Stimulated activated CD4-positive, alpha-beta T cell treated with anti-CD3 and anti-CD28 coated beads, Interleukin-1b, Interleukin-23, amount 100 ng/mL, for 1 hour (primary cell): ENCODE measurements at places on chromosomes 2 and 18.

DNA sequence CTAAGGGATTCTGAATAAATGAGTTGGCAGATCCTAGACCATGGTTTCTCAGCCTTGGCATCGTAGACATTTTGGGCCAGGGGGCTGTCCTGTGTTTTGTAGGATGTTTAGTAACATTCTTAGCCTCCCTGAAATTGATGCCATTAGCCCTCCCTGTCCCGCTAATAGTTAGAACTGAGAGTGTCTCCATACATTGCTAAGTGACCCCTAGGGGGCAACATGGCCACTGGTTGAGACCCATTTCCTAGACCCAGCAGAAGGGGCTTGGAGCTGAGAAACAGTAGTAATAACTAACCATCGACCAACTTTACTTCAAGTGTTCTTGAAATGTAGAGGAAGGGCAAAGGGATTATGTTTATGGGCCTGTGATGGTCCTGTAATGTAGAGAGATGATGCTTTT, 40.8 kb downstream of the KCMF1 start:
- no peak for DNase-seq

GRCh38 chr2:226086190-226086589, 686.7 kb downstream of the NYAP2 start:
- no peak for DNase-seq

- no peak for DNase-seq
Measured at GRCh38 chr2:73084971-73085370, 13.5 kb upstream of the SFXN5 start.

DNA sequence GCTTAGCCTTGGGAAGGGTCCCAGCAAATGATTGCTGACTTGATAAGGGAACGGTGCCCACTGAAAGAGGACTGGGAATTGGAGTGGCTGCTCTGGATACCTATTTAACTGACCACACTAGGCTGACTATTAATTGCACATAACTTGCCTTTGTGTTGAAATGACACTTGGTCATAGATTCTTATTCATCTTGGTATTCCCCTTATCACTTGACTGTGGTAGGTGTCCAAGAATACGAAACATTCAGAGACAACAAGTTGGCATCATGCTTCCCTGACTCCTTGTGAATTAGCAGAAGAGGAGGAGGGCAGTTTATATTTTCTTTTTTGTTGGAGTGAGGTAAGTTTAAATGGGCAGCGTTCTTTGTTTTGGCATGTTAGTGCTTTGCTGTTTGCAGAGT, 13.4 kb downstream of the FMNL2 start:
- DNase-seq = no peak

- no peak for DNase-seq
Measured at GRCh38 chr2:16655445-16655837, 10.2 kb downstream of the CYRIA start.

DNA sequence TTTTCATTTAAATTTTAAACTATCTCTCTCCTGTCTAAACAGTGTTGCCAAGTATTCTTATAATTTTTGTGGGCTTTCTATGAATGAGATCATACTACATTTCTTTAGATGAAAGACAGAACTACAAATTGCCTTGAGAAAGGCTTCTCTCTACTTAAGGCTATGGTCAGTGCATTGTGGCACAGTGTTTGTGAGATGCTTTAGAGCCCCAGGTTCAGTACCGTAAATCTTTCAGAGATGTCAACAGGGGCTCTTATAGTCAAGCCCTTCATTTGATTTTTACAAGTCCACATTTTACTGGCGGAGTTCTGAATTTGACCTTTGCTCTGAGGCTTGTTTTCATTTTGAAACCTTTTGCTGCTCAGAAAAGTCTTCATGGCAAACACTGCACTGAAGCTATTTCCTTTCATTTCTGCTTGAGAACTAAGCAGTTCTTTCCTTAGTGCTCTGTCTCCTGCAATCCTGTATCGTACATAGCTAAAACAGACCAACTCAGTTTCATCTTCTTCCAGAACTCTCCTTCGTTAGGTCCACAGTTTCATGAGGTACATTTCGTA, 175.2 kb downstream of the NYAP2 start:
- DNase-seq = no peak

DNA sequence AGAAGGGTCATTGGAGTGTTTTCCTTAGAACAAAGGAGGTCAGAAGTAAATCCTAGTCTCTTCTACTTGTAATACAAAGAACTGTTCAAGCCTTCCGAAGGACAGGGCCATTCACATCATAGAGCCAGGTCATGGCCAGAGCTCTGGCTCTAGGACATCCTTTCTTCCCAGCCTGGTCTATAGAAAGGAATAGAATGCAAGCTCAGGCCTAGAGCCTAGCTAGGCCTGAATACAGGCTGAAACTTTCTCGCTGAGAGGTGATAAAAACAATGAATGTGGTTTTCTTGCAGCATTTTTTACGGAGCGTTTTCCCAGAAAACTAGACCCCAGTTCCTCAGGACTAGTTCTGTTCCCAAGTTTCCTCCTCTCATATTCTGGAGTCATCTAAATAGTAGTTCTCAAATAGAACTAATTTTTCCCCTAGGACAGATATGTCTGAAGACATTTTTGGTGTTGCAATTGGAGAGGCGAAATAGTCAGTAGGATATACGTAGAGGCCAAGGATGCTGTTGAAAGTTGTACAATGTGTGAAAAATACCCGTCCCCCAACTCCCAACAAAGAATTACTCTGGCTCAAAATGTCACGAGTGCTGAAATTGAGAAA, 6.8 kb downstream of the UGT1A6 start:
- DNase-seq = no peak

DNA sequence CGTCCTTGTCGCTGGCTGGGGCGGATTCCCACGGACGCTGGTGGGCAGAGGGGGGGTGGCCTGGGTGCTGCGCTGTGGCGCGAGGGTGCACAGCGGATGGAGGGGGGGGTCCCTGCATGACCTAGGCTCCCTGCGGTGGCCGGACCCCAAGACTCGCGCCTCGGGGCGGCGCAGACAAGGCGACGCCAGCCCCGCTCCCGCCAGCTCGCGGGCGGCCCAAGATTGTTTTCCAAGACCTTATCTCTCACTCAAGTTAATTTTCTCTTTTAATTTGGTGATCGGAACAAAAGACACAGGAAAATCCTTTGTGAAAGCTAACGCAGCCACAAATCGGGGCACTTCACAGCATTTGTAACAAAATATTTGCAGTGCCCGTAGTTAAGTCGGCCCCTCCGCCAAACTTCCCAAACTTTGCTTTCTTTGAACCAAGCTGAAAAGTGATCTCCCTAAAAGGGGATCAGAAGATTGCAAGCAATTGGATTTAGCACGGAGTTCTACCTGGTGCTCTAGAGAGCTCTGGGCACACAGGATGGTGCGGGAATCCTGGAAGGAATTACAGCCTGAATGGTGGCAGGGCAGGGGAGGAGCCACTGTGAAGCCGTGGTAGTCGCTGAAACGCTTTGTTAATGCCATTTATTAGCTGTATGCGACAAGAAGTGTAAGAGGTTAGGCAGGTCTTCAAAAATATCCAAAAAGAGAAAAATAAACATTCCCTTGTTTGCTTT, 4.8 kb upstream of the ID2 start:
- DNase-seq = no peak

DNA sequence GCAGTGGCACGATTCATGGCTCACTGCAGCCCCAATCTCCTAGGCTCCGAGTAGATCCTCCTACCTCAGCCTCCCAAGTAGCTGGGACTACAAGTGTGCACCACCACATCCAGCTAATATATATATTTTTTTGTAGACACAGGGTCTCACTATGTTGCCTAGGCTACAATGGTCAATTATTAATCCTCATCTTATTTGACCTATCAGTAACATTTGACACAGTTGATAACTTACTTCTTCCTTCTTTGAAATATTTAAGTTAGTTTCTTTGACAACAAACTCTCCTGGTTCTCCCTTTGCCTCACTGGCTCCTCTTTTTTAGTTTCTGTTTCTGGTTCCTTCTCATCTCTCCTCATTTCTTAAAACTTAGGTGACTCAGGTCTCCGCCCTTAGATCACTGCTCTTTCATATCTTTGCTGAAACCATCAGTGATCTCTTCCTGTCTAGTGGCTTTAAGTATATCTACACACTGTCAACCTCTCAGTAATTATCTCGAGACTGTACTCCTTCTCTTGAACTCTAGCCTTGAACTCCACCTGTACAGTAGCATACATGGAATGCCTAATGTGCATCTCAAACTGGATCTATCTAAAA, 11.5 kb downstream of the PGAP1 start:
- no peak for DNase-seq

GRCh38 chr2:144920755-144921530, 401.0 kb upstream of the ZEB2 start:
- DNase-seq = no peak

DNA sequence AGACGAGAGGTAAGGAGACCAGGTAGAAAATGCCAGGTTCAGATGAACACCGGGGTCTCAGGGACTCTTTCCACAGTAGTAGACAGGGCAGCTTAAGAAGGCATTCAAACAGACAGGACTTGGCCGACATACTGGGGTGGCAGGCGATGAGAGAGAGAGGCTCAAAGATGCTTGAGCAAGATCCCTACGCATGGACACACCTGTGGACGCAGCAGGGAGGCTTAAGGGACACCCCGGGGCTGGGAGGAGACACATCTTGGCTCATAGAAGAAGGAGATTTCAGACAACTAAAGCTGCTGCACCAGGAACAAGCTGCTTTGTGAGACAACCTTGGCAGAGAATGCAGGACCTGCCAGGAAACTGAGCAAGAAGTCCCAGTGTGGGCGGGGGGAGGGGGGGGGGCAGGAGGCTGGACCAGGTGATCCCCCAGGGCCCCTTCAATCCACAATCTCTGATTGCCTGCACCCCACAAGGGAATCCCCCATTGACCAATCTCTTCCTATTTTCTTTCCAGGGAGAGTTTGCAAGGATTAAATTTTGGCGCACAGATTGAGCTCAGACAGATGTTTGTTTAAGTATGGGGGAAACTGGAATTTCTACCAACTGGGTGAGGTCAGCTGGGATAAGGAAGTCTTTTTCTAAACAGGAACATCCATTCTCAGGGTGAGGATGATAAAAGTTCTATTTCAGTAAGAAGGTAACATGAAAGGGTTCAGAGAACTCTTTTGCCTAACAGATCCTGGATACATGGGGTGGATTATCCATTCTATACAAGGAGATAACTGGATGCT, 400.7 kb downstream of the NBAS start:
- no peak for DNase-seq

- DNase-seq = no peak
Measured at GRCh38 chr2:99451280-99451679, 38.5 kb downstream of the REV1 start.

DNA sequence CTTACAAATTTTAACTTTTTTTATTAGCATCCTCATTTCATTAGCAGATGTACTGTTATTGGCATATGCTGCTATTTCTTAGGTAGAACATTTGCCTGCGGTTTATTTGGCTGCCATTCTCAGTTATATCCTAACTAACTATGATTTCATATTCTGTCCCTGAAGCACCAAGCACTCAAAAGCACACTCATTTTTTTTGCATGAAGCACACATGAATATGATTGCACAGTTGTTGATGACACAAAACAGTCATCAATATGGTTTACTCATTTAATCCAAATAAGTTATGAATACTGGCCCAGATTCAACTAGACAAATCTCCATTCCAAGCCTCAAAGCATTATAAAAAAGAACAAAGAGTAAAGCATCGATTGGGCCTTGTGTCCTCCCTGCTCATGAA, 129.4 kb upstream of the CNTNAP5 start:
- DNase-seq = no peak

- no peak for DNase-seq
Measured at GRCh38 chr18:55840601-55841170, 252.7 kb upstream of the TCF4 start.

GRCh38 chr2:162465430-162465829, 121.5 kb downstream of the GCA start:
- no peak for DNase-seq

DNA sequence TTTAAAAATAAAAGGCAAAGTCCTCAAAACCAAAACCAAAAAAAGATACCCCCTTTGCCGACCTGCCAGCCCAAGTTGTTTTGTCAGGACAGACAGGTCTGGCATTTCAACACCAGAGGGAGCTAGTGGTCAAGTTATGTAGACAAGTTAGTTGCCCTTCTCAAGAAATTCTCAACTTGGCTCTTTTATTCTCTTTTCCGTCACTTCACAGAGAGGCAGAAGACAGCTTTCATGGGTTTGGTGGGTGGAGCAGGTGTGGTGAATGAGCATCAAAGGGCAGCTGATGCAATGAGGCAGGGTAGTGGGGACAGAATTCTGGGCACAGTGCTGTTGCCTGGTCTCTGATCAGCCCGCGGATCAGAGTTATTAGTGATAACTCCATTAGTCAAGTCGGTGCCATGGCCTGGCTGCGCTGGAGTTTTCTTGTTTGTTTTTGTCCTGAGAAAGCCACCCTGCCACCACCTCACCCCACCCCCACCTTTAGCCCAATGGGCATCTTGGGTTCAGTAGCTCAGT, 303.7 kb upstream of the EPAS1 start:
- peak; percentile 19 for DNase-seq

GRCh38 chr2:16658076-16658739, 7.4 kb downstream of the CYRIA start:
- DNase-seq = no peak

DNA sequence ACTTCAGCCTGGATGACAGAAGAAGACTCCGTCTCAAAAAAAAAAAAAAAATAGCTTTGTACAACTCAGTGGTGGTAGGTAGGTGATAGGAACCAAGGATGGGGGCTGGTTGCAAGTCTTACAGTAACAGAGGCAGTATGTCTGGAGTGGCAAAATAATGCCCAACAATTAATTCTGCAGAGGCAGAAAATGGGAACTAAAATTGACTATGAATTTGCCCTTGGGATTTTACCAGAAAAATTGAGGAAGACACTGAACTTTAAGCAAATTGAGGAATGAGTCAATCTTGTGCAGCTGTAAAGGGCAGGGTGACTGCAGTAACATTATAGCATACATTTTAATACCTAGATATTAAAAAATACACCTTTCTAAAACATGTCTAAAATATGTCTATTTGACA, 292.1 kb upstream of the FBXO11 start:
- no peak for DNase-seq
